ENCODE measurements at places on chromosomes 16 and 17.

GRCh38 chr17:82586576-82587233, 61.5 kb downstream of the WDR45B start:
- H3K4me3 ChIP-seq = no peak overlapping the region
- H3K27ac ChIP-seq = no peak overlapping the region
- H3K27me3 ChIP-seq = no peaks in the 10 kb centered on the region
- H3K4me1 ChIP-seq = peaks cover 9% of the 10 kb centered on the region

- H3K4me1 ChIP-seq = no peaks in the 10 kb centered on the region
- H3K36me3 ChIP-seq = no peaks in the 10 kb centered on the region
- H3K27me3 ChIP-seq = no peaks in the 10 kb centered on the region
- H3K4me3 ChIP-seq = no peak overlapping the region
- DNase-seq = no peak
- no peak overlapping the region for H3K27ac ChIP-seq
These were observed 61.4 kb downstream of the KATNIP start for GRCh38 chr16:27611340-27611739.

DNA sequence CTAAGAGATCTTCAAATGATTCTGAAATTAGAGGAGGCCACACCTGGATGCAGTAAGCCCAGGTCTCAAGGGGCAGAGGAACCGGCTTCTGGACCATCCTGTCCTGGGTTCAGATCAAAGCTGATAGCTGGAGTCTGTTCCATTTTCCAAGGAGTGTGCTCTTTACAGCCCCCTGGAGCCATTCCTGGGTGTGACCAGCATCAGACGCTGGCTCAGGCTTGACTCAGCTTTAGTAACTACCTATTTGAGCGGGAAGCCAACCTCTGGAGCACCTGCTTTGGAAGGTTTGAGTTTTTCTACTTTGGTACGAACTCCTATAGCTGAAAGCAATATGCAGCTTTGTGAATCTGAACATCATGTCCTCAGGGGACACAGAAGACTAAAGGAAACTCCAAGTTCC, 12.9 kb upstream of the BBS2 start:
- H3K27me3 ChIP-seq = no peaks in the 10 kb centered on the region
- no peak overlapping the region for H3K27ac ChIP-seq
- no peaks in the 10 kb centered on the region for H3K4me1 ChIP-seq
- no peak overlapping the region for H3K4me3 ChIP-seq

- no peak overlapping the region for H3K4me3 ChIP-seq
- H3K27ac ChIP-seq = no peak overlapping the region
- no peak for DNase-seq
- H3K27me3 ChIP-seq = no peaks in the 10 kb centered on the region
- no peaks in the 10 kb centered on the region for H3K36me3 ChIP-seq
These were observed 340.3 kb upstream of the CDH5 start for GRCh38 chr16:66026211-66026610.

GRCh38 chr16:80480664-80481063, 60.1 kb upstream of the DYNLRB2 start:
- no peaks in the 10 kb centered on the region for H3K36me3 ChIP-seq
- H3K4me3 ChIP-seq = no peak overlapping the region
- H3K4me1 ChIP-seq = no peaks in the 10 kb centered on the region
- no peaks in the 10 kb centered on the region for H3K27me3 ChIP-seq
- DNase-seq = no peak
- H3K27ac ChIP-seq = no peak overlapping the region

DNA sequence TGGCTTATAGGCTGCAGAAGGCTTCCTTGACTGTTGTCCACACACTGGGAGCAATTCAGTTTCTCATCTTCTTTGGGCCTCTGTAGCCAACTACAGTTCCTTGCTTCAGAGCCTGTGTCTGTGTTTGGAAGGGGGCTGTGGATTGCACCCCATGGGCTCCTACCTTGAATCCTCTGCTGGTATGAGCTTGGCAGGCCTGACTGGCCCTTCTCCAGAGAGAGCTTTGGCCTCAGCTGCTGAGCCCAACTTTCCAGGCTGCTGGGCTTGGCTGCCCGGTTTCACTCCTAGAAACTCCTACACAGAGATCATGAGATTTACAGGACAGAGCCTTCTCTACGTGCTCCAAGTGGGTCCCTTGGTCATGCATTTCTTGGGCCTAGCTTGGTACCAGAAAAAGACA, 354.4 kb downstream of the SNX29 start:
- peaks cover 13% of the 10 kb centered on the region for H3K4me1 ChIP-seq
- DNase-seq = no peak
- H3K4me3 ChIP-seq = no peak overlapping the region
- no peak overlapping the region for H3K27ac ChIP-seq

GRCh38 chr16:86595983-86596605, 17.7 kb downstream of the FOXL1 start:
- no peak overlapping the region for H3K4me3 ChIP-seq
- no peak for DNase-seq
- peak overlapping the region; percentile 94 for H3K27ac ChIP-seq
- no peaks in the 10 kb centered on the region for H3K27me3 ChIP-seq
- H3K4me1 ChIP-seq = peaks cover 95% of the 10 kb centered on the region
- no peaks in the 10 kb centered on the region for H3K36me3 ChIP-seq

DNA sequence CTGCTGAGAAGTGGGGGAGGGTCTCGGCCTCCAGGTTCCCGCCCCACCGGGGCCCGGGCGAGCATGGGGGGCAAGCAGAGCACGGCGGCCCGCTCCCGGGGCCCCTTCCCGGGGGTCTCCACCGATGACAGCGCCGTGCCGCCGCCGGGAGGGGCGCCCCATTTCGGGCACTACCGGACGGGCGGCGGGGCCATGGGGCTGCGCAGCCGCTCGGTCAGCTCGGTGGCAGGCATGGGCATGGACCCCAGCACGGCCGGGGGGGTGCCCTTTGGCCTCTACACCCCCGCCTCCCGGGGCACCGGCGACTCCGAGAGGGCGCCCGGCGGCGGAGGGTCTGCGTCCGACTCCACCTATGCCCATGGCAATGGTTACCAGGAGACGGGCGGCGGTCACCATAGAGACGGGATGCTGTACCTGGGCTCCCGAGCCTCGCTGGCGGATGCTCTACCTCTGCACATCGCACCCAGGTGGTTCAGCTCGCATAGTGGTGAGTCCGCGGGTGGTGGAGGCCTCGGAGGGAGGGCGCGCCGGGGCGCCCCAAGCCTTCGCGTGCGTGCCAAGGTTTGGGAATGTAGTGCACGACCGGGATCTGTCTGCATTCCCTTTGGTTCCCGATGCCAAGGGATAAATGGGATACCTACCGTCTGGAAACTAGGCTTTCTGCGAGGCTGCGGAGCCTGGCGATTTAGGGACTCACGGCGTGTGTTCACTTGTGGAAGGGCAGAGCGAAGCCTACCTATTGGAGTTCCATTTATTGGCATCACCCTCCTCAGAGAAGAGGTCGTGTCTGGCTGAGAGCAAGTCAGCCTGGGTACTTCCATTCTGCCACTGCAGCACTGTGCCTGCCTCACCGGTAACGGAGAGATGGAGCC, 1.0 kb downstream of the ZNRF1 start:
- no peaks in the 10 kb centered on the region for H3K27me3 ChIP-seq
- peak overlapping the region; percentile 87 for H3K4me3 ChIP-seq
- no peaks in the 10 kb centered on the region for H3K36me3 ChIP-seq
- H3K4me1 ChIP-seq = no peaks in the 10 kb centered on the region
- DNase-seq = no peak

DNA sequence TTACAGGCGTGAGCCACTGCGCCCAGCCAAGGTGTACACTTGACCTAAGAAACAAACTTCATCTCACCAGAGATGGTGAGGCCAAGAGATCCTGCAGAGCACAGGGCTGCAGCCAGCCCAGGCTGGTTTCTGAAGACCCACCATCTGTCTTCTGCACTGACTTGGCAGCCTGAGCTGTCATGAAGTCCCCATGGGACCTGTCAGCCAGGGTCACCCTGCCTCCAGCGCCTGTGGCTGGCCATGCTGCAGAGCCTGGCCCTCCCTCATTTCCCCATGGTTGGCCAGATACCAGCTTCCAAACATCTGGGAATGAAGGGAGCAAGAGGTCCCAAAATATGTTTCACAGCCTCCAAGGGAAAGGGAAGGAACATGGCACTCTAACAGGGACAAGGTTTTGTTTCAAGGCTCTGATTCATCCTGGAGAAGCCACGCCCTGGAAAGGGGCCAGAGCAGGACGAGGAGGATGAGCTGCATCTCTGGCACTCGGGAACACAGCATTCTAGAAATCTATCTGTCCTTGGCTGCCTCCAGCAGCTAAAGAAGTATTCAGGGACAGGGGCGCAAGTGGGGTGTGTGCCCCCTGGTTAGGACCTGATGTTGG, 45.3 kb downstream of the DDX19A start:
- no peak for DNase-seq
- H3K27ac ChIP-seq = no peak overlapping the region
- peaks cover 6% of the 10 kb centered on the region for H3K4me1 ChIP-seq
- H3K36me3 ChIP-seq = peaks cover 17% of the 10 kb centered on the region
- no peaks in the 10 kb centered on the region for H3K27me3 ChIP-seq
- no peak overlapping the region for H3K4me3 ChIP-seq

DNA sequence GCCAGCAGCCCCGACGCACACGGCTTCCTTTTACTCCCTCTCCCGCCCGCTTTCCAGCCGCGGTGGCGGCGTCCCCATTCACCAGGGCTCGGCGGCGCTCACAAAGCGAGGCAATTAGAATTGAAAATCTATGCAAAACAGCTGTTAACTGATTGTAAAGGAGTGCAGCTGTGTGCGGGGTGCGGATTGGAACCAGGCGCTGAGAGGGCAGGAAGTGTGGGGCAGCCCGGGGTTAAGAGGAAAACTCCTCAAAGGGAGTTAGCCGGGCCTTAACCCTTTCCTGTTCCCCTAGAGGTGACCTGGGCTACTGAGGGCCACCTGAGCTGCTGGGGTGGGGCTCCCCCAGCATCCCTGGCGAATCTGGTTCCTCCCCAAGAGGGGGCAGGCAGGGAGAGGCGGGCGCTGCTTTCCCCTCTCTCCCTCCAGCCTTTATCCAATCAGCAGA, 5.8 kb upstream of the GSE1 start:
- H3K36me3 ChIP-seq = no peaks in the 10 kb centered on the region
- peaks cover 11% of the 10 kb centered on the region for H3K4me1 ChIP-seq
- H3K27me3 ChIP-seq = no peaks in the 10 kb centered on the region
- DNase-seq = no peak

DNA sequence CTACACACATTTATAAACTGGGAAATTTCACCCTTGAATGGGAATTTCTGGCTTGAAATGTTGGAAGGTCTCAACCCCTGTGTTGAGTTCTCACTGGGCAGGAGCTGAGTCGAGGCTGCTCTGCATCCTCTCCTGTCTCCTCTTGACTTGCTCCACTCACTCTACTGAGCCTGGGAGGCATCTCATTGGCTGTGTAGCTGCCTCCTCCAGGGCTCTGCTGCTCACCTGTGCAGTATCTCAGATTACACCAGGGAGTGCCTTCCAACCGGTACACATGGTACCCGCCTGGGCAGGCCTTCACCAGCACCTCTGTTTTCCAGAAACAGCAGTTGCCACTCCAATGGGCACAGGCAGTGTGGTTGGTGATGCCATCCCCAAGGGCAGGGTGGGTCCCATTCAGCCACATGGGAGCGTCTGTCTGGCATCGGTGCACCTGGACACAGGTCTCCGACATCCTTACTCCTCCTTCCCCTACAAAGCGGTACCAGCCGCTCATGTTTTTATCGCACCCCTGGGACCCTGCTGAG, 3.7 kb downstream of the GP2 start:
- H3K4me3 ChIP-seq = no peak overlapping the region
- H3K4me1 ChIP-seq = no peaks in the 10 kb centered on the region
- H3K27ac ChIP-seq = no peak overlapping the region
- H3K27me3 ChIP-seq = no peaks in the 10 kb centered on the region

- H3K27me3 ChIP-seq = no peaks in the 10 kb centered on the region
- H3K36me3 ChIP-seq = no peaks in the 10 kb centered on the region
- peaks cover 5% of the 10 kb centered on the region for H3K4me1 ChIP-seq
- no peak for DNase-seq
- H3K27ac ChIP-seq = no peak overlapping the region
These were observed 37.8 kb downstream of the GLG1 start for GRCh38 chr16:74568961-74569631.

DNA sequence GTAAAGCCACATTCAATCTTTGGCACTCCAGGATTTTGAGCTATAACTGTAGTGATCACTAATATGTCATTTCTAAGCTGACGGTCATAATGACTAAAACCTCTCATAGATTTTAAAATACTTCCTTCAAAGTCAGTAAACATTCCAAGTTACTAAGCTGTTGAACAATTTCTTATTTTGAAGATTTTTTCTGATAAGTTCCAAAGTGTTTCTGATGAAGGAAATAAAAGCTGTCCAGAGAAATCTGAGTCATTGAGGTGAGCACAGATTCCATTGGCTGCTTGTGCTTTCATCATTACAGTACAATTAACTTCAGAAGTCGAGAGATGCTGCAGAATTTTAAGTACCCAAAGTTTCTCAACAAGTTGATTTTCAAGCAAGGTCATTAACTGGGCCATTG, 23.9 kb downstream of the NLRC5 start:
- DNase-seq = no peak
- H3K4me1 ChIP-seq = no peaks in the 10 kb centered on the region
- no peaks in the 10 kb centered on the region for H3K27me3 ChIP-seq
- H3K27ac ChIP-seq = no peak overlapping the region
- no peaks in the 10 kb centered on the region for H3K36me3 ChIP-seq

DNA sequence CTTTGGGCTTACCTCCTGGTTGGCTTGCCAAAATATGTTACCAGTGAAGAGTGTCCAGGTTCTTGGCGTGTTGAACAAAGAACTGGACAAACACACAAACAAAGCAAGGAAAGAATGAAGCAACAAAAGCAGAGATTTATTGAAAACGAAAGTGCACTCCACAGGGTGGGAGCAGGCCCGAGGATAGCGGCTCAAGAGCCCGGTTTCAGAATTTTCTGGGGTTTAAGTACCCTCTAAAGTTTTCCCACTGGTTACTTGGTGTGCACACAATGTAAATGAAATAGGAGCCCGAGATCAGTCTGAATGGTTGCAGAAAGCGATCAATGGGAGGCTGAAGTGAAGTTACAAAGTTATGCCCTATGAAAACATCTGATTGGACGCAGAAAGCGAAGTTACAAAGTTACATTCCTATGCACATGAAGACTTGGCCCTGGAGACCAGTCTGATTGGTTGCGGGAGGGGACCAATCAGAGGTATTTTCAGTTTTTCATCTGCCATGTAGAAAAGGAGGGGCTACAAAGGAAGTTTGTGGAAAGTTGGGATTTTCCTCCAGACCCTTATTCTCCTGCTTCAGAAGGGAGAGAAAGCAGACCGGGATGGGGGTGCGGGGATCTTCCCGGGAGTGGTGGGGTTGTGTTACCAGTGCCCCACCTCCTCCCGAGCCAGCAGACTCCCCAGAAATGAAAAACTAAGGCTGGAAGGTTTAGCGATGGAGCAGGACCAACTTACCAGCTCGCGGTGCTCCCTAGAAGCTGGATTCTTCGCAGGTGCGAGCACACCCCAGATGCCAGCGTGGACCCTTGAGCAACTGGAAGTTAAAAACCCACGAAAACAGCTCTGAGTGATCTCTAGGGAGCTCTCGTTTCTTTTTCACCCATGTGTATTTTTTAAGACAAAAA, at the start of gene SLFN12:
Gene SLFN12 (minus strand): TSS at position 325 of the 899 bp plus-strand sequence. CDS start 9,472 bp downstream, outside the sequence.
- DNase-seq = no peak
- no peaks in the 10 kb centered on the region for H3K36me3 ChIP-seq
- peak within 1 kb of the TSS; percentile 92 for H3K27ac ChIP-seq
- H3K4me3 ChIP-seq = peak within 1 kb of the TSS; percentile 79
- peaks cover 40% of the 10 kb centered on the region for H3K4me1 ChIP-seq

Data from thoracic aorta (tissue), 2 donors.